ENCODE measurements at places on chromosomes 16 and 17.
A peak's percentile ranks its signal among the peaks of the same experiment; 100 is the strongest.

GRCh38 chr16:9049241-9049640 lies 42.2 kb upstream of the HAPSTR1 start:
- no peak for DNase-seq

DNA sequence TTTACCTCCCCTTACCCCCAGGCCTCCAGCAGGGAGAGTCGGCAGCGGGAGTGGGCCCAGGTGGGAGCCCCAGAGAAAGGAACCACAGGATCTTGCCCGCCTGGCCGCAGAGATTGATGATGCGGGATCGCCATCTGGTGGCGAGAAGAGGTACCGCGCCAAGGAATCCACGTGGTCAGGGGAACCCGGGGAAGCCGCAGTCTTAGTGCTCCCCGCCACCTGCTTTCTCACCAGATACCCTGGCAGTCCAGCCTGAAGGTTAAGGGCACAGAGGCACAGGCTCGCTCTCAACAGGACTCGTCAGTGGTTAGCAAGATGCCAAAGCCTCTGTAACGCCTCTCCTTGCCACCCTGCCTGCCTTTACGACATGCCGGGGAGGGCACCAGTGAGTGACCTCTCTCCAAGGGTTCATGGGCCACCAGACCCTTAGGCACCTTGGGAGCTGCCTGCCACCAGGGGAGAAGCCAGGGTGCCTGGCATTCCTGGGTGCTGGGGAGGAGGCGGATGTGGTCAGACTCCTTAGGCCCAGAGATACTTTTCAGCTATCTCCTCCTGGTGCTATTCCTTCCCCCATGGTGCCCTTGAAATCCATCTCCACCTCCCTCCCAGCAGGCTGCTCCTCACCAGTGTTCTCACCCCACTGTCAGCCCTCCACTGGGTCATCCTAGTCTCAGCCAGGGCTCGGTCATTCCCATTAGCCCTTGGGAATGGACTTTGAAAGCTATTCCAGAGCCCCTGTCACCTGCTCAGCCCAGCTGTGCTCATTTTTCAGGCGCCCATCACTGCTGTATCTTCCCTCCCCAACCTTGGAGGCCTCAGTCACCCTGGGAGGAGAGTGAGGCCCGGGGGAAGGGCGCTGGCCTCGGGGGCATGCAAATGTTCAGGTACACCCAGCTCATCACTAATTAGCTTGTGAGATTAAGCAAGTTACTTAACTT lies 5.5 kb upstream of the RHBDF2 start:
- peak; percentile 81 for DNase-seq

DNA sequence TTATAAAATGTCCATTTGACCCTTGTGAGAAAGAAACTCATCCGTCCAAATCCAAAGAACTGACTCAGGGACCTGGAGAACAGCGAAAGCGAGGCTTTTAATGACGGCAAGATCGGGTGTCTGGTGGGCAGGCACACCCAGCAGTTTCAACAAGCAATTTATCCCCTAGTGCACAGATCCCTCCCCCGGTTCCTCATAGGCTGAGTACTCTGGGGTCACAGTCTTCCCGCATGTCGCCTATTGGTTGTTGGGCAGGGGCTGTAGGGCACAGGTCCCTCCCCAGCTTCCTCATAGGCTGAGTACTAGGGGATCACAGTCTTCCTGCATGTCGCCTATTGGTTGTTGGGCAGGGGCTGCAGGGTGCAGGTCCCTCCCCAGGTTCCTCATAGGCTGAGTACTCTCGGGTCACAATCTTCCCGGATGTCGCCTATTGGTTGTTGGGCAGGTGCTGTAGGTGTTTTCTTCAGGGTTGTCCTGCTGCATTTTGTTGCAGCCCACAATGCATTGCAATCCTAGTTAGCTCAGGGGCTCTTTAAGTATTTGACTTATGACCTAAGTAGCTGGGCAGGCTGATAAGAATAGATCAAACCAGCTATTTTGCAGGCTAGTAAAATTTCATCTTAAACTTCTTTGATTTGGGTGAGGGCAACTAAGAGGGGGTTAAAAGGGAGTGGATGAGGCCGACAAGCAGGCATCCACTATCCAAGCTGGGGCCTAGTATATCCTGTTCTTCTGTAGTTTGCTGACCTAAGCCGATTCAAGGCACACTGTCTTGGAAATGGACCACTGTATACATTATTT lies 3.6 kb upstream of the UTS2R start:
- no peak for DNase-seq

- no peak for DNase-seq
Measured at GRCh38 chr17:8362651-8363332, 13.7 kb downstream of the KRABD2 start.

DNA sequence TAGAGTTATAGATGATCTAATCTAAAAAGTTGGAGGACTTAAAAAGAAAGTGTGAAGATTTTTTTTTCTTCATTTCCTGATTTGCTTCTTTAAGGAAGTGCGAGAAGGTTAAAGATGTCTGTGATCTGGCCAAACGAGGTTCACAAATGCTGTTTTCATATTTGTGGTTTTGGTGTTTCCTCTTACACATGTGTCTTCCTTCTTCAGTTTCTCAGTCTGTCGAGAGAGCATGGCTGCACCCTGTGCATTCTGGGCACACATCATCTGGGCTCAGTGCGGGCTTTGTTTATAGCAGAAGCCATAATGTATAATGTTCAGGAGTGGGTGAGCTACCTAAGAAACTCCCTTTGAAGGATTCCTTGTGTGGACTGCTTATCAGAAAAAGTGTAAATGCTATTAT lies 260.4 kb upstream of the TBX2 start:
- peak; percentile 88 for DNase-seq

GRCh38 chr17:27530764-27531391 lies 74.6 kb downstream of the KSR1 start:
- DNase-seq: peak; percentile 90

GRCh38 chr16:72469932-72470331 lies 298.0 kb upstream of the PMFBP1 start:
- DNase-seq: no peak

DNA sequence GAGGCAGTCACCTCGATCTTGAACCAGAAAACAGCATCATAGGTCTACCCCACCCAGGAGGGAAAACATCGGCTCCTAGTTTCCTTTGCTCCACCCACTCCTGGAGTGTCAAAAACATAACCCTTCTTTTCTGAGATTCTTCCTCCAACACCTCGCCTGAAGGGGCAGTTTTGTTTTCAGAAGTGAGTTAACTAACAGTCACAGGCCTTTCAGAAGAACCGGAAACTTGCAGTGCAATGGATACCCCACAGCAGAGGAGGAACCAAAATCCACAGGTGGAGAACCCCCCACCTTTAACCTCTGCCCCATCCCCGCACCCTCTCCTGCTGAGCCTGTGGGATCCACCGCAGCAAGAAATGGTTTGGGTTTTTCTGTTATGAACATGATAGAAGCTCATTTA lies 7.8 kb upstream of the TEX2 start:
- DNase-seq: peak; percentile 28

DNA sequence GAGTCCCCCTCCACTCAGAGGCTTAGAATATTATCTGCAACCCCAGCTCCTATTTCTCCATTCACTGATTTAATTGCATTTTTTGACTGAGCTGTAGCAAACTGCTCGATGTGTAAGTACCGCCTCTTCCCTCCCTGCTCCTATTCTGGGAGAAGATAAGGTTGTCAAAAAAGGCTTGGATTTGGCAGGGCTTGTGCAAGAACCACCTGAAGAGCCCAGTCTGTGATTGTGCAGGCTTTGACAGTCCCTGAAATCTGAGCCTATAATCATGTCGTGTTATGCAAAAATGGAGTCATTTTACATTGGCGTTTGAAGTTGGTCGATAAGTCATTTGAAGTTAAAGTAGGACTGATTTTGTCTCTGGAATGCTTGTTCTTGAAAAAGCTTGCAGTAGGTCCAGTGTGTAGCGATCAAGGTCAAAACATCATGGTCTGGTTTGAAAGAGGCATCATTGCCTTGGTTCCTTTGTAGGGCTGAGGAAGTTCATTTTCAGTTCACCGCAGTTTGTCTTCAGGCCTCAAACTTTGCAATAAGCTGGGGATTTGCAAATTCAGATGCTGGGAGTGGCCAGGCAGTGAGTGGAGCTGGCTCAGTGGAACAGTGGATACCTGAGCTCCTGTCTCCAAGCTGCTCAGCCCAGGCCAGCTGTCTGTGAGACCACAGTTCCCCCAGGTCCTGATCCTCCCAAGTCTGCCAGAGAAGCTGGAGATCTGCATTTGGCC lies 68.8 kb downstream of the KATNIP start:
- DNase-seq: no peak

Data from suppressor macrophage (primary cell).